H9 (cell line): ENCODE measurements at places on chromosomes 11 and 22.

DNA sequence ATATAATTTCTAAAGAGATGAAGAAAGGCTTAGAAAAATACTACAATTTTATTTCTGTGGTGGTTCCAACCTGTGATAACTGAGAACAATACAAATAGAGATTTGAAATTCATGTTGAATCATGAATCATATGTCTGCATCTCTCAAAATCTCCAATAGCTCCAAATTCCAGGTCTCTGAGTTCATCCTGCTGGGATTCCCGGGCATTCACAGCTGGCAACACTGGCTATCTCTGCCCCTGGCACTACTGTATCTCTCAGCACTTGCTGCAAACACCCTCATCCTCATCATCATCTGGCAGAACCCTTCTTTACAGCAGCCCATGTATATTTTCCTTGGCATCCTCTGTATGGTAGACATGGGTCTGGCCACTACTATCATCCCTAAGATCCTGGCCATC is at the start of gene OR56B1:
TSS of gene OR56B1 (plus strand) at position 53 of the 400 bp plus-strand sequence. CDS start at position 122, 69 bp downstream.
- no peak for DNase-seq
- no peaks in the 10 kb centered on the region for H3K4me1 ChIP-seq
- no peaks in the 10 kb centered on the region for H3K36me3 ChIP-seq
- no peak within 1 kb of the TSS for H3K27ac ChIP-seq
- H3K27me3 ChIP-seq: no peaks in the 10 kb centered on the region

DNA sequence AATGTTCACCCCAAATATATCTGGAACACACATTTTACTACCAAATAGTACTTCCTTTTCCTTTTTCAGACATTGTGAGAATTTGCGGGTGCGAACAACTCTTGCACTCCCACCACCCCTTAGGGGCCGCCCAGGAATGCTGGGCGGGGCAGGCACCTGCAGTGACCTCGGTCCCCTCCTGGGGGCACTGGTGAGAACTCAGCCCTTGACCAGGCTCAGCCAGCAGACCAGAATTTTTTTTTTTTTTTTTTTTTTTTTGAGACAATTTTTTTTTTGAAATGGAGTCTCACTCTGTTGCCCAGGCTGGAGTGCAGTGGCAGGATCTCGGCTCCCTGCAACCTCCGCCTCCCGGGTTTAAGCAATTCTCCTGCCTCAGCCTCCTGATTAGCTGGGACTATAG is 75.8 kb downstream of the ARHGAP8 start:
- H3K27ac ChIP-seq: no peak overlapping the region
- DNase-seq: peak; percentile 69
- peaks cover 35% of the 10 kb centered on the region for H3K36me3 ChIP-seq
- H3K4me3 ChIP-seq: no peak overlapping the region
- no peaks in the 10 kb centered on the region for H3K4me1 ChIP-seq

GRCh38 chr22:46654927-46655595 is 34.9 kb downstream of the GRAMD4 start:
- DNase-seq: no peak
- no peak overlapping the region for H3K4me3 ChIP-seq
- H3K27me3 ChIP-seq: no peaks in the 10 kb centered on the region
- H3K36me3 ChIP-seq: no peaks in the 10 kb centered on the region
- H3K4me1 ChIP-seq: no peaks in the 10 kb centered on the region

GRCh38 chr11:120257346-120257745 is 17.4 kb downstream of the POU2F3 start:
- no peak for DNase-seq
- H3K27ac ChIP-seq: no peak overlapping the region
- H3K36me3 ChIP-seq: no peaks in the 10 kb centered on the region
- no peaks in the 10 kb centered on the region; the same call in 1 of the 2 replicates for H3K27me3 ChIP-seq

DNA sequence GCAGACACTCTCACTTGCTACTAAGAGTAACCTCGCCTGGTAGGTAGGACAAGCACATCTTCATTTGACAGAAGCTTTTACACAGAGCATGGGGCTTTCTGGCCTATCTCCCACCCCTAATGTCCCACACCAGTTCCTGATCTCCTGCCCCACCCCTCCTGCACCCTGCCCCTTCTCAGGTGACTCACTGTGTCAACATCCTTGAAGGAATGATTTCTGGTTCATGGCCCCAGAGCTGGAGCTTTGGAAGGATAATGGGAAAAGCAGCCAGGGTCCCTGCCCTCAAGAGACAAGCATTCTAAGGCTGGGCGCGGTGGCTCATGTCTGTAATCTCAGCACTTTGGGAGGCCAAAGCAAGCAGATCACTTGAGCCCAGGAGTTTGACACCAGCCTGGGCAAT is 47.2 kb downstream of the LRFN4 start:
- H3K27ac ChIP-seq: no peak overlapping the region
- no peak for DNase-seq
- peaks cover 8% of the 10 kb centered on the region; the same call in 1 of the 2 replicates for H3K4me1 ChIP-seq
- H3K27me3 ChIP-seq: no peaks in the 10 kb centered on the region
- H3K36me3 ChIP-seq: no peaks in the 10 kb centered on the region
- H3K4me3 ChIP-seq: no peak overlapping the region

GRCh38 chr11:77517226-77517625 is 43.3 kb upstream of the PAK1 start:
- H3K4me3 ChIP-seq: no peak overlapping the region
- no peaks in the 10 kb centered on the region for H3K27me3 ChIP-seq
- DNase-seq: no peak
- H3K27ac ChIP-seq: no peak overlapping the region

- H3K27me3 ChIP-seq: no peaks in the 10 kb centered on the region
- no peak for DNase-seq
- H3K4me3 ChIP-seq: peak overlapping the region; percentile 100
Observed at GRCh38 chr22:37953062-37953436, 352 bp downstream of the C22orf23 start.

DNA sequence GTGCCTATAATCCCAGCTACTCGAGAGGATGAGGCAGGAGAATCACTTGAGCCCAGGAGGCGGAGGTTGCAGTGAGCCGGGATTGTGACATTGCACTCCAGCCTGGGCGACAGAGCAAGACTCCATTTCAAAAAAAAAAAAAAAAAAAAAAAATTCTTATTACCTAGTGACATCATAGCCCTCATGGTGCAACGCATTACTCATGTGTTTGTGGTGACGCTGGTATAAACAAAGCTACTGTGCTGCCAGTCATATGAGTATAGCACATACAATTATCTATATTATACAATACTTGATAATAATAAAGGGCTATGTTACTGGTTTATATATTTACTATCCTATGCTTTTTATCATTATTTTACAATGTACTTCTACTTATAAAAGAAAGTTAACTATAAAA is 41.2 kb downstream of the OR2AT4 start:
- H3K36me3 ChIP-seq: peaks cover 2% of the 10 kb centered on the region; the same call in 1 of the 2 replicates
- DNase-seq: no peak
- no peak overlapping the region for H3K27ac ChIP-seq
- H3K4me1 ChIP-seq: no peaks in the 10 kb centered on the region
- H3K27me3 ChIP-seq: no peaks in the 10 kb centered on the region

DNA sequence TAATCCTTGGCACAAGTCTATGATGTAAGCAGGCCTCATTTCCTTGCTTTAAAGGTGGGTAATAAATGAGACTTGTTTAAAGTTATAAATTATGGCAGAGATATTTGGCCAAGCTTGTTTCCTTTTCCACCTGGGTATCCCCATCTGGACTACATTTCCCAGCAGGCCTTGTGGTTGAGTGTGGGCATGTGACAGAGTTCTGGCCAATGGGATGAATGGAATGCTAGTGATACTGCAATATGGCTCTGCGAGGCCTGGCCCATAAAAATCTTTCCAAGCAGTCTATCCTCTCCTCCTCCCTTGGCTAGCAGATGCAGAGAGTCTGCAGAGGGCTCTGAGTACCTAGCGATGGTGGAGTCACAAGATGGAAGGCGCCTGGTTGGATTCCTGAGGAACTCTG is 102.5 kb downstream of the TIMP3 start:
- H3K36me3 ChIP-seq: peaks cover 8% of the 10 kb centered on the region
- H3K4me1 ChIP-seq: no peaks in the 10 kb centered on the region
- no peaks in the 10 kb centered on the region for H3K27me3 ChIP-seq
- DNase-seq: peak; percentile 55

DNA sequence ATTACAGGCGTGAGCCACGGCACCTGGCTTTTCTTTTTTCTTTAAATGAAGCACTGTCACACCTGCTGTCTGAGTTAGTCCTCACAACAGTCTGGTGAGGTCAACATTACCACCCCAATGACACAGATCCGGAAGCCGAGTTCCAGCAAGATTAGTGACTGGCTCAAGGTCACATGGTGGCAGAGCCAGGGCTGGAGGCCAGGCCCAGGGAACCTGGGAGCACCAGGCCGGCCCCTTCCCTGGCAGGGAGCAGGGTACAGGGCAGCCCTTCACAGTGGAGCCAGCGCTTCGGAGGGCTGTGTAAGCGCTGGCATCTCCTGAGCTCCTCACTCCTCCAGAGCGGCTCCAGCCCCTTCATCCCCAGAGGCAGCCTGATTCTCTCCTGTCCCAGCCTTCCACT is 118.7 kb downstream of the ST3GAL4 start:
- no peaks in the 10 kb centered on the region for H3K36me3 ChIP-seq
- no peak overlapping the region for H3K4me3 ChIP-seq
- H3K27me3 ChIP-seq: no peaks in the 10 kb centered on the region; the same call in 1 of the 2 replicates
- no peak overlapping the region for H3K27ac ChIP-seq
- no peaks in the 10 kb centered on the region for H3K4me1 ChIP-seq

DNA sequence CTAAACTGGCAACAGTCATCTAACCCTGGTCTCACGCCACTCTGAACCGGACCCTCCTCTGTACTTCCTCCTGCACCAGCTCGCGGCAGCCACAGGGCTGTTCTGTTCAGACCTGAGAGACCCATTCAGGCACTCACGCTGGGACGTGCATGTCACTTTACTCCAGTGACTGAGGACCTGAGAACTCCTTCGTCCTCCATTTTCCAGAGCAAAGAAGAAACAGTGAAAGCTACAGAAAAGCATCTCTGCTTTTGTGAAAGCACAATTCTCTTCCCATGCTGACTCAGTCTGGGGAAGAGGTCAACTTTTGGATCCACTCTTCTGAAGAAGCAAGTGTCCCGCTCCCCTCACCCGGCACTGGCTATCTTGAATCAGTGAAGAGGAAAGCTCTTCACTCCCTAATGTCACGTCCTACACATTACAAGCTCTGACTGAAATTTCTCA is 24.5 kb downstream of the PISD start:
- no peak for DNase-seq
- H3K27me3 ChIP-seq: no peaks in the 10 kb centered on the region
- H3K4me3 ChIP-seq: no peak overlapping the region
- H3K4me1 ChIP-seq: no peaks in the 10 kb centered on the region
- H3K36me3 ChIP-seq: no peaks in the 10 kb centered on the region
- no peak overlapping the region for H3K27ac ChIP-seq

- H3K36me3 ChIP-seq: peaks cover 53% of the 10 kb centered on the region
- H3K4me3 ChIP-seq: no peak overlapping the region
- no peaks in the 10 kb centered on the region for H3K4me1 ChIP-seq
- H3K27ac ChIP-seq: no peak overlapping the region
- no peak for DNase-seq
Observed at GRCh38 chr11:130873761-130874160, 42.5 kb downstream of the SNX19 start.

DNA sequence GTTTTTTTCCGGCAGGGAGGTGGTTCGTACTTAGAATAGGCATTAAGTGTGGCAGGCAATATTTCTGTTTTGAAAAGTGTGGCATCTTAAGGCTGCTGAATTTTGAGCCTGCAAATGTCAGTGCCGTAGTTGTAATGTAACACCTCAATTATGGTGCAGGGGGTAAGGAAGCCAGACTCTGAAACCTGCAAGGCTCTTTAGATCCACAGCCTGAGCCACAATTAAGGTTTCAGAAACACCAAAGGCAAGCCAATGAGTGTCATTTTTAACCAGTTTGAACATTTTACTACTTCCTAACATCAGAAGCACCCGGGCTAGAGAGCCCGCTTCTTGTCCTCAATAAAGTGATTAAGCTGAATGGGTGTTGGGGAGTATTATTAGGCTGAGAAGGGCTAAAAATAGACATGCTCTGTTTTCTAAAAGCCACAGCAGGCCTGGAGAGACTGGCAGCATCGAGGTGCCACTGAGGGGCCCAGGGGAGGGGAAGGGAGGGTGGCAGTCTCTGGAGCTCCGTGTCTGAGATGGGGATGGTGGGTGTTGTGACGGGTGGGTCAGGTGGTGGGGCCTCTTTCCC is 113.4 kb downstream of the ZBTB16 start:
- H3K27me3 ChIP-seq: no peaks in the 10 kb centered on the region
- H3K4me3 ChIP-seq: no peak overlapping the region
- H3K36me3 ChIP-seq: no peaks in the 10 kb centered on the region
- H3K27ac ChIP-seq: no peak overlapping the region
- no peak for DNase-seq

DNA sequence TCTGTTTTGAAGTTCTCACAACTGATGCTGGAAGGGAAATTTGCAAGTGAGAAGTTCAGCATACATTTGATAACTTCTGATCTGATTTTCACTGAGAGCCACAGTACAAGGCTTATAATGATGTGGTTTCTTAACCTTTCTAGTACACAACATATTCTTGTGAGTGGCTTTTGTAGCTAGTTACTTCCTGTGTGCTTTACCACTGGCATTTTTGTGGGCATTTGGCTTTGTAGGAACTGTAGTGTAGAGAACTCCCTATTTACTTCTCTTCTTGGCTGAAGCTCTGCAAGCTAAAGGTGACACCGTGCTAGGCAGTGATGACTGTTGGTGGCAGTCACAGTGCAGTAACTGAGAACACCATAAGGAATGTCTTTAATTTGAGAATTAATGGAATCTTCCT is 14.9 kb downstream of the USP47 start:
- no peaks in the 10 kb centered on the region for H3K36me3 ChIP-seq
- H3K27me3 ChIP-seq: no peaks in the 10 kb centered on the region
- peaks cover 5% of the 10 kb centered on the region; the same call in 1 of the 2 replicates for H3K4me1 ChIP-seq
- H3K27ac ChIP-seq: no peak overlapping the region

- no peaks in the 10 kb centered on the region for H3K4me1 ChIP-seq
- H3K27me3 ChIP-seq: no peaks in the 10 kb centered on the region
- no peak overlapping the region for H3K4me3 ChIP-seq
- DNase-seq: no peak
Observed at GRCh38 chr11:112339566-112339965, 78.9 kb upstream of the PLET1 start.

DNA sequence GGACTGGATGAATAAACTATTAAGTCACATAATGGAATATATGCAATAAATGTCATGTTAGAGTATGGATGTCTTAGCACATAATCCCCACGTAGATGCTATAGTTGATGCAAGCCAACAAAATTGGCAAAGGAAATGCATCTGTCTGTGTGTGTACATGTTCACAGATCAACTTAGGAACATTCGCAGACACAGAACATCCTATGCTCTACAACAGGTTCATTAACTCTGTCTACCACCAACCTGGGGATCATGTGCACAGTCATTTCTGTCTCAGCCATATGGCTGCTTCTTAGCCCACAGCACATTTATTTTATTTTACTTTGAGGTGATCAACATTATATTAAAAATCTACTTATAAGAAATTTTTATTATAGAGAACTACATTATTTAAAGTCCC is 4.9 kb downstream of the MSANTD4 start:
- H3K4me1 ChIP-seq: peaks cover 2% of the 10 kb centered on the region; the same call in 1 of the 2 replicates
- no peak for DNase-seq
- H3K27me3 ChIP-seq: no peaks in the 10 kb centered on the region
- H3K36me3 ChIP-seq: peaks cover 2% of the 10 kb centered on the region; the same call in 1 of the 3 replicates

DNA sequence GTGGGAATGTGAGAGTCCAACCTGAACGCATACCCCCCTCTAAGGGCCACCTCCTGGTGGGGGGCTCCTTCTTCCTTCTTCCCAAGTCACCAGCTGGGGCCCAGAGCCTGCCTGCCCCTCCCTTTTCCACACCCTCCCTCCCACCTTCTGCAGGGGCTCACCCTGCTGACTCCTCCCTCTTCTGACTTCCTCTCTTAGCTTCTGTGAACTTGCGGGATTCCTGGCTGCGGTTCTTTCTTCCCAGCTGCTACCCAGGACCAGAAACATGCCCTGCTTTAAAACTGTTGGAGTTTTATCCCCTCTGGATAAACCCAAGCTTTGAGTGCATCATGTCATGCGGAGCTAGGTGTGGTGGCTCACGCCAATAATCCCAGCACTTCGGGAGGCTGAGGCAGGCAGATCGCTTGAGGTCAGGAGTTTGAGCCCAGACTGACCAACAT is 10.2 kb downstream of the LRRC74B start:
- no peaks in the 10 kb centered on the region for H3K27me3 ChIP-seq
- H3K36me3 ChIP-seq: no peaks in the 10 kb centered on the region
- DNase-seq: peak; percentile 60
- no peak overlapping the region for H3K4me3 ChIP-seq
- H3K4me1 ChIP-seq: peaks cover 5% of the 10 kb centered on the region; the same call in 1 of the 2 replicates
